T47D (cell line): ENCODE measurements at places on chromosomes 7 and 10.

DNA sequence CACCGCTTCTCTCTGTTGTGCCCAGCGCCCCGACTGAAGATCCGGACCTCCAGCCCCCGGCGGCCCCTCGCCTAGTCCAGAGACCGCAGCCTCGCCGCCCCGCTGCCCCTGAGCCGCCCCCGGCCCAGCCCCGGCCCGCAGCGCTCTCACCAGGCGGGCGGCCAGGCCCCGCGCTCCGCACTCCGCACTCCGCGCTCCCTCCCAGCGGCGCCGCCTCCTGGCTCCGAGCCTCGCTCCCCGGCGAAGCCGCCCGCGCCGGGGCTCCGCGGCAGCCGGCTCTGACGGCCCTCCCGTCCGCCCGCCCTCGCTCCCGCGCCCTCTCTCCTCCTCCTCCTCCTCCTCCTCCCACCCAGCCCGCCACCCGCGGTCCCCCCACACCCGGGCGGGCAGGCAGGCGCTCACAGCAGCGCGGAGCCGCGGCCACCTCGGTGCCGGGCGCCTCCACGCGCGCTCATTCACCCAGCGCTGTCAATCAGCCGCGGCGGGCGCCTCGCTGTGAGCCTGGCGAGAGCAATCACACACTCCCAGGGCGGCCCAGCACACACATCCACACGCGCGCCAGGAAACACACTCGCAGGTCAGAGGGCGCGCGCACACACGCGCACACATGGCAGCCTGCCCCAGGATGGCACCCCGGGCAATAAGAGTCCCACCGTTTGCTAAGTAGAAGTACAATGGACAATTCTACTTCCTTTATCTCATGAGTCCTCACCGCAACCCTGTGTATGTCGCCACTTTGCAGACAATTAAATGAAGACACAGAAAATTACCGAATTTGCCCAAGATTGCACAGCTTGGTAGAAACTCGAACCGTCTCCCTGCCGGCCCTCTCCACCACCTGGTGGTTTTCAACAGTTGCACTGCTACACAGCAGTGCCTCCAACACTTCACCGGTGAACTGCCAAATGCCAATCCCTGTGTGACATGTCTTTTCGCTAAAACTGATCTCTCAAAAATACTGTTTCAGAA, at the start of gene PRRT4:
PRRT4 (minus strand) TSS at position 280 of the 969 bp plus-strand sequence.
- peak; percentile 64 for DNase-seq

DNA sequence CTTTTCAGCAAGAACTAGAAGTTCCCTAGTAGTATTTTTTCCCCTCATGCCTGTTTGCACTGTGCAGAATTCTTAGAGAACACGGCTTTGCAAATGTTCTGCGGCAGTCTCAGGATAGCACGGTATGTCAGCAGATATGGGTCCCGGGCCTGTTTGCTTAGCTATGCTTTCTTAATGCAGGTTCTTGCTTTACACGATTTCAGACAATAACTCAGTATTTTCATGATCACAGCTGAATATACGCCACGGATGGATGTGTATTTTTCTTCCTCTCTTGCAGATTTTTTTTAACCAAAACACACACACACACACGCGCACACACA, 137.3 kb downstream of the HECW1 start:
- DNase-seq = no peak

GRCh38 chr10:122310311-122311050, 39.4 kb downstream of the BTBD16 start:
- DNase-seq = peak; percentile 37

GRCh38 chr7:107742678-107743566, 1.0 kb upstream of the CBLL1 start:
- no peak for DNase-seq

- peak; percentile 63 for DNase-seq
These were observed 122.7 kb upstream of the PRSS1 start for GRCh38 chr7:142626420-142627035.

GRCh38 chr10:133343558-133343957, 3.6 kb upstream of the PRAP1 start:
- no peak for DNase-seq

GRCh38 chr7:69272101-69272500, 326.2 kb upstream of the AUTS2 start:
- DNase-seq = no peak

DNA sequence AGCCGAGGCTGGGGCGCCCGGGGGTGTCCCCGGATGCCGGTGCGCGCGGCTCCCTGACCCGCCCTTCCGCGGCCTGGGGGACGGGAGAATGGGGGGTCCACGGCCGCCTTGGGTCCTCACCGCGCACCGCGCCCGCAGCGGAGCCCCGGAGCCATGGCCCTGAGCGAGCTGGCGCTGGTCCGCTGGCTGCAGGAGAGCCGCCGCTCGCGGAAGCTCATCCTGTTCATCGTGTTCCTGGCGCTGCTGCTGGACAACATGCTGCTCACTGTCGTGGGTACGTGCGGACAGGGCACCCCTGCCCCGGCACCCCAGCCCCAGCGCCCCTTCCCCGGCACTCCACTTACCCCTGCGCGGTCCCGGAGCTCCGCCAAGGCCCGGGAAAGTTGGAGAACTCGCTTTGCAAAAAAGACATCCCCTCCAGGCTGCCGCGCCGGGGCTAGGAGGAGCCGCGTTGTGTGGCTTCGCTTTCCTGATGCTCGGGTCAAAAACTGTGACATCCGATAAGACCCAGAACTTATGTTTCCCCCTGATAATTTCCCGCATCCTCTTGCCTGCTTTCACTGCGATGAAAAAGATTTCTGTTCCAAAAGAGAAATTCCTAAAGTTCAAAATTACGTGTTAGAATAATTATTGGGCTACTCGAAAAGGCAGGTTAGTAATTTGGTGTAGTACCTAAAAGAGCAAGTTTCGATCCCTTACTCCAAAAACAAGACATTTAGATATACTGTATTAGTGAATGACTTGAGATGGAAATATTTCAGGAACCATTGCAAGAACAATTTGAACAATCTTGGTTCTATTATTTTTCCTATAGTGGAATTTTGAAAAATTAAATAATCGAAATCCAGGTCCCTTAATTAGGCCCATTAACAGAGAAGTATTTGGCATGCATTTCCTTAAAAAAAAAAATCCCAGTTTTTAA, 888 bp downstream of the SLC18A2 start:
- no peak for DNase-seq

DNA sequence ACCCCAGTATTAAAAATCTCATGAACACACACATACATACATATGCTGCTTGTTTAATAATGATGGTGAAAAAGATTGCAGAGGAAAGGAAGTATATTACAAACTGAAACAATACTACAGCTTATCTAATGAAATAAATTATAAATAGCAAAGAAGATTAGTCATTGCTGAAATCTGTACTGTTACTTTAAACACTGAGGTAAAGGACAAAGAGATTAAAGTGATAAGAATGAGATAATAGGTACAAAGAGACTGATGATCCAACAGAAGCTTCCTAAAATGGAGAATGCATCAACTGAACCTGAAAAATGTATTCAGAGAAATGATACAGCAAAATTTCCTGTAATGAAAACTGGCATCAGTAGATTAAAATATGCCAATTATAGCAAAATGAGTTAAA, 91.5 kb upstream of the KCND2 start:
- DNase-seq = no peak

DNA sequence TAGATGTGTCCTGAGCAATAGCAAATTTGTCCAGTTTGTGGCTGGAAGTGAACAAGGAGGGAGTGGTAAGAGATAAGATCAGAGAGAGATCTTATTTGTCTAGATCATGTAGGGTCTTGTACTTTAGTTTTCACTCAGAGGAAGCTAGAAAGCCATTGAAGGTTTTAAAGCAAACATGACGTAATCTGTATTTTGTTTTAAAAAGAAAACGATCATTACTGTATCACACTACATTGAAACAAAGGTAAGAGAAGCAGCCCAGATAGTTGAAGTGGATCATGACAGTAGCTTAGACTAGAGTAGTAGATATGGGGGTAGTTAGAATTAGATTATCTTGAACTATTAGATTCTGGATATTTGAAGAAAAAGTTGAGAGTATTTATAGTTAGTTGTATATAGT, 23.6 kb upstream of the ZNF804B start:
- no peak for DNase-seq

DNA sequence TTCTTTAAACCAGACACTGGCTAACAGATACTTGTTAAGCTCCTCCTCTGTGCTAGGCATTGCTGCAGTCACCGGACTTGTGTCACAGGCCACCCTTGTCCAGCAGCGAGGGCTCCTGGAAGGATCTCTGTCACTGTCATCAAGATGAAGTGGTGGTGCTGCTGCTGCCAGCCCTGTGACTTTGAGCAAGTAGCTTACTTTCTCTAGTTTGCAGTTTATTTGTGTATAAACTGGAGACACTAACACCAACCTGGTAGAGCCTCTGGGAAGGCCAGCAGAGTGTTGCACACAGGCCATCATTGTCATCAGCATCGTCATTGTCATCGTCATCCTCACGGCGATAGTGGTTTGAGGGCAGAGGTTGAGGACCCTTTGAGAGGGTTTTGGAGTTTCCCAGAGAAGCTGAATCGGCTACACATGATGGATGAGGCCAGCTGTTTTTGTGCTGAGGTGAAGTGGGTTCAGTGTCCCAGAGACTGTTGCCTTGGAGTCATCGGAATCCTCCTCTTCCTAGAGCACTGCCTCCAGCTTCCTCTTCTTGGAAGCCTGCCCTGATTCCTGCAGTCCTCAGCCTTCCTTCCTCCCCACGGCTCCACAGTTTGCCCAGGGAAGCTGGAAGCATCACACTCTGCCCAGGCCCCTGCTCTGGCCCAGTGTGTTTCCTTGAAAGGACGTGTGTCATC, 128.4 kb downstream of the GRK5 start:
- DNase-seq = no peak
